ENCODE measurements at places on chromosomes 4 and X.

- DNase-seq, result no peak
These were observed 76.9 kb downstream of the LRRC66 start for GRCh38 chr4:51943221-51943620.

DNA sequence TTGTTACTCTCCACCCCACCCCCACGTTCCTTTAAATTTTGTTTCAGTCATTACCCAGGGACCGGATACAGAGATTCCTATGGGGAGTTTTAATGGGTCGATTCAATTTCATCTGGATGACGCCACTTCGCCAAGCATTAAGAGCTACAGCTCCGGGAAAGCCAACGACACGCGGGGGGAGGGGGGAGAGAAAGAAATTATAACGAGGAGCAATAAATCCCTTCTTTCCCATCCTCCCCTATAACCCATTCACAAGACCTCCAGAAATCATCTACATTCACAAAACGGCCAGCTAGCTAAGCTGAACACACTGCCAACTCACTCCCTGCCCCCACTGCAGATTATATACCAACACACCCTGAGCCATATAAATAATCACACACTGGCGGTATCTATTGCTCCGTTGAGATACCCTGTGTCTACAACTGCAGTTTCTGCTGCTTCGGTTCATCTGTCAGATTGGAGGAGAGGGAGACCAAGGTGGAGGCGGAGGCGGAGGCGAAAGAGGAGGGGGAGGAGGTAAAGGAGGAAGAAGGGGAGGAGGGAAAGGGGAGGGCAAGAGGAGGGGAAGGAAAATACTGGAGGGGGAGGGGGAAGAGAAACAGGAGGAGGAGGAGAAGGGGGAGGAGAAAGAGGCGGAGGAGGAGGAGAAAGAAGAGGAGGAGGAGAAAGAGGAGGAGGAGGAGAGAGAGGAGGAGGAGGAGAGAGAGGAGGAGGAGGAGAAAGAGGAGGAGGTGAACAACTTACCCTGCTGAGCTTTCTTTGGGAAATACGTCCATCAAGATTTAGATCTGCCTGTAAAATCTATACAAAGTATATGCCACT lies 113.9 kb upstream of the VAMP7 start:
- no peak for DNase-seq

DNA sequence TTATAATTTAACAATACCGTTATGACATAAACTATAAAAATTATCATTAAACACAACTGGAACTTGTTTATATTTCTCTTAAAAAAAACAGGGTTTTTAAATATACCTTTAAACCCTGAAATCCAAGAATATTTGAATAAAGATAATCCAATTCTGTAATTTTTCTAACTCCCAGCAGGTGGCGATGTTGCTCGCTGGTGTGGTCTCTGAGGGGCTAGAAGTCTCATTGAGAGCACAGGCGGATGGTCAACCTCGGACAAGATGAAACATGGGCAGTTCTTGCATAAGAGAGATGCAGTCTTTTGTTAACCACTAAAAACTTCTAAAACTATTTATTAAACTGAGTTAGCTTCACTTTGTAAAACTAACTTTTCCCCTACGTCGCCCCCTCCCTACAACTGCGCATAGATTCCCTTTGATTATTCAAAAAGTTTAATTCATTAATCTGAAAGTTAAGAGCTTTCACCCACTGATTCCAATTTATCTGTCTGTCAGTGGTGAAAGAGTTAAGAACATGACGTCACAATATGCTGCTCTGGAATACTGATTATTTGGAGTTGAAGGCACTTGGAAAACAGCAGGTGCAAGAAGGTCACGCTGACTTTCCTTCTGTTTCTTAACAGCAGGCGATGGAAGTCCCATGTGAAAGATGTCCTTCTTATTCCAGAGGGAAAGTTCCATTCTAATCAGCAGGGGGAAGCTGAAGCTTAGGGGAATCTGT lies 29.5 kb downstream of the DMP1 start:
- DNase-seq, result no peak

DNA sequence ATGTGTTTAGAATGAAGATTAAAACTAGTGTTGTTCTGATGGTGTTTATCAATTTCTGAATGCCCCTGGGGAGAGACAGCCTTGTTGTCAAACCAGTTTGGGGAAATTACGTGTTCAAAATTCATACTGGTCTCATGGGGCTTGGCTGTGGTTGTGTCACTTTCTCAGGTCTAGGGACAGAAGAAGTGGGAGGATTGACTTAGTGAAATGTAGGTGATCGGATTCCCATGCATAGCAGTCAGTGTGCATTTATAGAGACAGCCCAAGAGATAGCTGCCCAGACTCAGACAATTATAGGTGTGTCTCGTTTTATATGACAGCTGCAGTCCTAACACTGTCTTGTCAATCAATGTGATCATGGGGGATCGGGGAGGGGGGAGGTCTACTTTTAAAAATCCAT lies 94.4 kb upstream of the CLCN4 start:
- DNase-seq, result no peak

- no peak for DNase-seq
These were observed 162.1 kb downstream of the CBR4 start for GRCh38 chr4:168847771-168848502.

GRCh38 chrX:136778916-136779315 lies 1.8 kb downstream of the ARHGEF6 start:
- no peak for DNase-seq

DNA sequence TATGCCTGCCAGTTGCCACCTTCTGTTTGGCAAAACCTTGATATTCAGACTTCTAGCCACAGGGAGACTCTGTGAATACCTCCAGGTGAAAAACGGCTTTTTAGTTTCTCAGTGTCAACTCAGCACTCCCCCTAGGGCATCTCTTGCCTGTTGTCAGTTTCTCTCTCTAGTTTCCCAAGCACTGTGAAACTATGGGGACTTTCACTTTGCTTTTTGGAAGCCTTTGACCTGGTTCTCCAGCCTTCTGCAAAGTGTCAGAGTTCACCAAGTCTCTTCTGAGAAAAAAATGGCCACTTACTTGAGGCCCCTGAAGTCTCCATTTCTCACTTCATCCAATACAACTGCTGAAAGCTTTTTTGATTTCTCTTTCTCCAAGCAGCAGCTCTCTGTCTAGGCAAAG lies 521.5 kb downstream of the INPP4B start:
- no peak for DNase-seq

DNA sequence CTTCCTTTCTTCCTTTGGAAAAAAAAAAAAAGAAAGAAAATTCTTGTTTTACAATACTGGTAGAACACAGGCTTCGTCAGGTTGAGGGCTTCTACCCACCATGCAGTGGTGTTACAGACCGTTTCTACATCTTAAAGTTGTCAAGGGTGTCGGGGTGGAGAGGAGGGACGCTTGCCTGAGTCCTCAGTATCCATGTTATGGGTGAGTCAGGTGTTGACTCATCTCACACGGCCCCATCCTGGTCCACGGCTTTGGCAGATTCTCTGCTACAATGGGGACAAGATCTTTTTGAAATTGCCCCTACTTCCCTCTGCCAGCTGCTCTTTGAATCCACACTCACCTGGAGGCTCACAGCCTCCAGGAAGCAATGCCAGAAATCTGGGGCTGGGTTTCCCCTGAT lies 310.3 kb upstream of the ZFP42 start:
- no peak for DNase-seq

DNA sequence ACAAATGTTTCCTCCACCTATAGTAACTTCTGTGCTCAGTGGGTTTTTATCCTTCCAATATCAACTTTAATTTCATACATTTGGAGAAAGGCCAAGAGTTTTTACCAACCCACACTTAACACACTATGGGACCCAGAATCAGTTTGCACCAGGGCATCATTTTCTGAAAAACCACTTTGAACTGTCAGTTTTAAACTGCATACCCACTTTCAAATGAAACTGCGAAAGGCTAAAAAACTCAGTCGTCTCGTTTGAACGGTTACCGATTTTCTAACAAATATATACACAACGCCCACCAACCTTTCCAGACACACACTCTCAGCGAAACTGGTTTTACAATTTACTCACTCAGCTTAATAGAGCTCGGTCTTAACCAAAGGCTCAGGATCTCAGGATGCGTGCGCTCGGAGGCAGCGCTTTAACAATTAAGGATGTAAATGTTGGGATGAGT lies 376 bp downstream of the ABCG2 start:
- DNase-seq, result no peak
